NCI-H1930 (cell line): ENCODE measurements at places on chromosomes 7 and 10.

- no peak for DNase-seq
Measured at GRCh38 chr7:56009695-56010094, 41.5 kb downstream of the PSPH start.

- no peak for DNase-seq
Measured at GRCh38 chr10:78254013-78254412, 220.3 kb downstream of the RPS24 start.

GRCh38 chr10:395665-396064 lies 260.4 kb downstream of the ZMYND11 start:
- no peak for DNase-seq

DNA sequence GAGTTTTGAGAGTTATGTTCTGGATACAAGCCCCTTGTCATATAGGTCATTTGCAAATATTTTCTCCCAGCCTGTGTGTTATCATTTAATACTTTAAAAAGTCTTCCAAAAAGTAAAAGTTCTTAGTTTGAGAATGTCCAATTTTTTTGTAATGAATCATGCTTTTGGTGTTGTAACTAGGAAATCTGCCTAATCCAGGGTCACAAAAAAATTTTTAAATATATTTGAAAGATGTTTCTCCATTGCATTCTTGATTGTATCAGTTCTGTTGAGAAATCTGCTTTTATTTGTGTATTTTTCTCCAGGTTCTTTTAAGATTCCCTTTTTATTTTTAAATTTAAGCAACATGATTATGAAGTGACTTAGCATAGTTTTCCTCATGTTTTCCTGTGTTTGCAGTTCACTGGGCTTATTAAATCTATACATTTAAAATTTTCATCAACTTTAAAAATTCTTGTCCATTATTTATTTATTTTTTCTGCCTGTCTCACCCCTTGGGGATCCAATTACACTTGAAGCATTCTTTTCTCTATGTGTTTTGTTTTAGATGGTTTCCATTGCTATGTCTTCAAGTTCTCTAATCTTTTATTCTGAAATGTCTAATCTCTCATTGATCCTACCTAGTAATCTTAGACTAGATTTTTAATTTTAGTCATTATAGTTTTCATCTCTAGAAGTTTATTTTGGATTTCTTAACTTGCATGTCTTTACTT lies 47.0 kb downstream of the CCDC71L start:
- no peak for DNase-seq

- peak; percentile 60 for DNase-seq
Measured at GRCh38 chr7:155002411-155003091, 373 bp downstream of the PAXIP1 start.

DNA sequence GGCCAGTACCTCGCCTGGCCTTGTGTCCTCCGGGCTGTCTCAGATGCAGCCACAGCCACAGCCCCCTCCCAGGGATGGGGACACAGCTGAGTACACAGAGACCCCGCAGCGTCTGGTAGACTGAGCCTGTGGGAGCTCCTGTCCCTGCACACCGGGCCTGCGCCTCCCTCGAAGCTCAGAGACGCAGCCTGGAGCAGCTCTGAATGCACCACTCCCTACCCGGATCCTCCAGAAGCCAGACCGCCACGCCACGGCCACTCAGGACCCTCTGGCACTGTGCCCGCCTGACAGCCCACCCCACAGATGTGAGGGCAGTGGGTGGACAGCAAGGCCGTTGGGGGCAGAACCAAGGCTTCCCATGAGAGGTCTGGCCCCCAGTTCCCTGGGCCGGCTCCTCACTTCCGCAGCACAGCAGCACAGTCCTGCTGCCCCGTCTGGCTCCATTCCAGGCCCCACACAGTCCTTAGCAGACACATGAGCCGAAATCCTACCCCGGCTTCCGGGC lies 40.8 kb downstream of the PAPOLB start:
- no peak for DNase-seq

- no peak for DNase-seq
Measured at GRCh38 chr10:112951359-112952281, 1.6 kb downstream of the TCF7L2 start.

DNA sequence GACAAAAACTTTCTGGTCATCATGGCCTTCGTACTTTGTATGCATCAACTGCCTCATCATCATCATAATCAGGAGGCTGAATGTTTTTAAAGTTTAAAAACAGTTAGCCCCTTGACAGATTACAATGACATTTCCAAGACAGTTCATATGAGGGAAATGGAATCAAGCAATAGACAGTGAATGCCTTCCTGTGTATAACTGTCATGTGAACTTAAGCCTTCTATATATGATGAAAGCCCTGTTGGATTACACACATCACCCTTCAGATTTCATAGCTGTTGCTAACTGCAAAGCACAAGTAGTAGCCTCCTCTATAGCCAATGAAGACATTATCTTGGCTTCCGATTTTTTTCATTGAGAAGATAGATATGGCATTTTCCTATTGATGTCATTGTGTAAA lies 154.0 kb downstream of the PLXDC2 start:
- DNase-seq: no peak

GRCh38 chr10:7610651-7611389 lies 55.9 kb downstream of the ITIH5 start:
- no peak for DNase-seq

- no peak for DNase-seq
Measured at GRCh38 chr10:128147064-128147463, 20.8 kb upstream of the MKI67 start.

- no peak for DNase-seq
Measured at GRCh38 chr7:105028004-105028403, 14.0 kb downstream of the KMT2E start.

GRCh38 chr7:78254726-78255055 lies 456.1 kb downstream of the PHTF2 start:
- no peak for DNase-seq

GRCh38 chr10:121928528-121928884 lies 675 bp upstream of the ATE1 start:
- DNase-seq: no peak

GRCh38 chr7:31763548-31763947 lies 76.5 kb downstream of the PPP1R17 start:
- DNase-seq: no peak

- no peak for DNase-seq
Measured at GRCh38 chr10:9602998-9603397, 1414.7 kb upstream of the CELF2 start.

GRCh38 chr7:82049891-82050533 lies 280.2 kb upstream of the HGF start:
- DNase-seq: no peak

DNA sequence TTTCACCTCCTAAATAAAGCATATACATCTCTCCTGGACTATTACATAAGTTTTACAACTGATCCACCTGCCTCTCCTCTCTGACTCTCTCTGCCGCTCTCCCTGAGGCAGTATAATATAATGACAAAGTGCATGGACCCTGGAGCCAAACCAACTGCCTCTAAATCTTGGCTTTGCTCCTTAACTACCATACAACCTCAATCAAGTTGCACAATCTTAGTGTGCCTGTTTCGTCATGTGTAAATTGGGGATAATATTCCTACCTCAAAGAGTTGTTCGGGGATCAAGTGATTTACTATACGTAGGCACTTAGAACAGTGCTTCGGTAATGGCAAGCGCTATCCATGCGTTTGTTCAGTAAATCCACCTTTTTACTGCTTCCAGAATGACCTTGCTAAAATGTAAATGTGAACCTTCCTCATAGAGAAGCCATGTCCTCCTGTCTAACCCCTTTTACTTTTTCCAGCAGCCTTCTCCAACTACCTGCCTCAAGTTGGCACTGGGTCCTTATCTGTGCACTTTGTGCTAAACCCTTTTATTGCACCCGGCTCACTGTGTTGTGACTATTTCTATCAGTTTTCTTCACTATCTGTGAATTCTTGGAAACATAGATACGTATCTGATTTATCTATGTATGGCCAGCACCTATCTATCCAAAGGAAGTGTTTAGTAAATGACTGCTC lies 30.6 kb upstream of the DLD start:
- no peak for DNase-seq

DNA sequence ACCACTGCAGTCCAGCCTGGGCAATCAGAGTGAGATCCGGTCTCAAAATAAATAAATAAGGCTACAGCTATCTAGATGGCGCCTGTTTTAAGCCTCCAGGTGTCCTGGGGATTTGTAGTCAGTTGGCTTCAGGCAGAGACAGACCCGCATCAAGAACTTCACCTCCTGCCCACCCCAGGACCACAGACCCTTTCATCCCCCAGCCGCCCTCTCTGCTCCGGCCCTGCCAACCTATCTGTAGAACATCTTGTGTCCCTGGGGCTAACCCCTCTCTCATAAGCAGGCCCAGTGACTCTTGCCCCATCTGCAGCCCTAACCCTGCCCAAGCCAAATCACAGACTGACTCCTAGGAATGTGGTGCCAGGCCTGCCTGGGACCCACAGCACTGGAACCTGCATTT lies 17.9 kb downstream of the PDIA4 start:
- DNase-seq: no peak

GRCh38 chr10:77247031-77247990 lies 390.3 kb downstream of the KCNMA1 start:
- no peak for DNase-seq

GRCh38 chr7:84194484-84195271 lies at the start of gene SEMA3A:
TSS of gene SEMA3A (minus strand) at chr7:84194789. CDS start at chr7:84194586, 203 bp downstream.
- DNase-seq: no peak

GRCh38 chr7:149253665-149254064 lies 8.3 kb upstream of the ZNF783 start:
- no peak for DNase-seq

DNA sequence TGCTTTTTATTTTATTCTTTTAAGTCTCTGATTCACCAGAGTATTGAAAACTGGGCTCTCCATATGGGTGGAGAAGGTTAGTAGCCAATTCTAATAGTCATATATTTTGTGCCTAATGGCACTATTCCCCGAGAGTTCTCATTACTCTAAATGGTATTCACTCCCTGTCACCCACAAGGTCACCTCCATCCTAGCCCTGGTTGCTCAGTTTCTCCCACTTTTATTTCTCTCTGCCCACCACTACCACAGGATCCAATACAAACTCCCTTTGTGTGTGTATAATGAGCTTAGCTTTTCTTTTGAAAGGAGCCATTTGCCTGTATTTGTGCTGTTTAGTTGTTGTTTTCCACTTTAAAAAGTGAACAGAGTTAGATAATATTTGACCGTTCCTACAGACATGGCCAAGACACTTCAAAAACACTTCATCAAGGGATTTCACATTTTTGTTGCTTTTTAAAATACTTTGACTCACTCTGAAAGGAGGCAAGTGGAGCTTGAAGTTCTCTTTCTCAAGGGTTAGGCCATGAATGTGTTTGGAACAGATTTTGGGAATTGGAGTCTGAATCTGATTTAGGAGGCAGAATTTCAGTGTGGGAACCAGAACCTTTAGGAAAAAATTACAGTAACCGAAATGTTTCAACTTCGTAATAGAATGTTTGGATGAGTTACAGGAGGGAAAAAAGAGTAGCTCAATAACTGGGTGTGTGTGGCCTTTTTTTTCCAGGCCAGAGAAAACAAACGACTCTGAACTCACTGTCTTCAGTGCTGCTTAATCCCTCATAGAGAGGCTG lies 321.3 kb downstream of the BICC1 start:
- no peak for DNase-seq

- DNase-seq: no peak
Measured at GRCh38 chr7:30752979-30753378, 1.0 kb downstream of the INMT start.

- no peak for DNase-seq
Measured at GRCh38 chr7:91039033-91039432, 225.2 kb upstream of the FZD1 start.

- DNase-seq: no peak
Measured at GRCh38 chr10:7707102-7707501, 4.0 kb downstream of the ITIH2 start.

GRCh38 chr10:11783558-11783865 lies 39.6 kb upstream of the PROSER2 start:
- no peak for DNase-seq

GRCh38 chr10:14653271-14654161 lies 121.2 kb downstream of the FAM107B start:
- no peak for DNase-seq

DNA sequence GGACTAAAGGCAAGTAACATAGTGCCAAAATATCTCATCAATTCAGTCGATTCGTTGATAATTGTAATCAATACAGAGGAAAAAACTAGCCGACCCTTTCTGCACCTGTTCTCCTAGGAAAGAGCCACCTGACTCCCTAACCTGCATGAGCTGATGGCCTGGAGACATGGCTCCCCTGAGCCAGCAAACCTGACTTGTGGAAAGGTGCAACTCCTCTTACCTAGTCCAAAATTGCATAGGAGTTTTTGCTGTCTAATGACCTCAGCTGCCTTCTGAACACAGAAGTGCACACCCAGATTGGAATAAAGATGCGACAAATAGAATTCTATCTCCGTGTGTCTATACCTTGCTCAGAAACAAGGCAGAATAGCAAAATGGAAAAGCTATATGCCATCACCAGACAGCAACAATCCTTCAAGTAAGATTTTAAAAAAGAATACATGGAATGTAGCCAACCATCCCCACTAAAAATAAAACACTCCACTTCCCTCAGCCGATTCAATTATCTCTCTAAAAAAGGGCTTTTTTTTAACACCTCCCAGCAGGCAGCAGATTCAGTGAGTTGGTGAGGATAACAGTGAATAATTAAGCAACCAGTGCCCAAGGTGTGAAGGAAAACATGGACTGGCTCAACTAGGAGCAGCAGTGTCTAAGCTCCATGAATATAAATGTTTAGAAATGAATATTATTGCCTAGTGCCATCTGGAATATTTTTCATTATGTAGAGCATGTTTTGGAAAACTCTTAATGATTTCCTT lies 26.6 kb upstream of the LMTK2 start:
- no peak for DNase-seq

GRCh38 chr10:129758207-129759021 lies 205.7 kb downstream of the EBF3 start:
- DNase-seq: no peak

DNA sequence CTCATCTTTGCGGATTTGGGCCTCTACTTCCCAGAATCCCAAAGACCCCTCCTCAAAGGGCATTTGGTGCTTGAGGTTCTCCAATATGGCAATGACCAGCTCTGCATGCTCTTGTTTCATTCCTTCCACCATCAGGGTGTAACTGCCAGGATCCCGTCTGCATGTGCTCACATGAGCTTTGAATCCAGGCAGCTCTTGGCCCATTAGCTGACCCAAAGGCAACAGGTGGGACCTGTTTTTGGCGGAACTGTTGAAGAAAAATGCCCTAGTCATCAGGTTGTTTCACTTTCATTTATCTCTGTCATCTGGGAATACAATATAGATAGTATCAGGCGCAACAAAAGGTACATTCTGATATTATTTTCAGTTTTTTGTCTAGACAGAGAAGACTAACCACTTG lies 159.1 kb upstream of the TCF7L2 start:
- no peak for DNase-seq

GRCh38 chr7:138657854-138658386 lies 43.2 kb downstream of the SVOPL start:
- DNase-seq: no peak

GRCh38 chr7:47498229-47499056 lies 83.5 kb downstream of the TNS3 start:
- DNase-seq: no peak

GRCh38 chr7:30304177-30304884 lies 19.9 kb downstream of the ZNRF2 start:
- no peak for DNase-seq

DNA sequence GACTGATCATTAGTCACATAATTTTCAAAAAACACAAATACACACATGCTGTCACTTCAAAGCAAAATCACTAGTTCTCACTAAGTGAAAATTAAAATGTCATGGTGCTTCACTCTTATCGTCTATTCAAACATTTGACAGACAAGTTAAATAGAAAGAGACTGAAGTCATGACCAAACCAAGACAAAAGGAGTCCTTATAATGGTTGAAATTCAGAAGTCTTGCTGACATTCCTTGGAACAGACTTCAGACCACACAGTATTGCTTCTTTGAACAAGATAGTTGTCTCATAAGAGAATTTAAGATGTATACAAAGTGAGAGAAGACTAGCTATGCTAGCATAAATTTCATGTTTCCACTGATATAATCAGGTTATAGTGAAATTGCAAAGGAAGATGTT lies 119.5 kb downstream of the SEMA3D start:
- DNase-seq: no peak
